Iris pigment epithelial cell (primary cell): ENCODE measurements at places on chromosomes 1 and 21.
A peak's percentile ranks its signal among the peaks of the same experiment; 100 is the strongest.

DNA sequence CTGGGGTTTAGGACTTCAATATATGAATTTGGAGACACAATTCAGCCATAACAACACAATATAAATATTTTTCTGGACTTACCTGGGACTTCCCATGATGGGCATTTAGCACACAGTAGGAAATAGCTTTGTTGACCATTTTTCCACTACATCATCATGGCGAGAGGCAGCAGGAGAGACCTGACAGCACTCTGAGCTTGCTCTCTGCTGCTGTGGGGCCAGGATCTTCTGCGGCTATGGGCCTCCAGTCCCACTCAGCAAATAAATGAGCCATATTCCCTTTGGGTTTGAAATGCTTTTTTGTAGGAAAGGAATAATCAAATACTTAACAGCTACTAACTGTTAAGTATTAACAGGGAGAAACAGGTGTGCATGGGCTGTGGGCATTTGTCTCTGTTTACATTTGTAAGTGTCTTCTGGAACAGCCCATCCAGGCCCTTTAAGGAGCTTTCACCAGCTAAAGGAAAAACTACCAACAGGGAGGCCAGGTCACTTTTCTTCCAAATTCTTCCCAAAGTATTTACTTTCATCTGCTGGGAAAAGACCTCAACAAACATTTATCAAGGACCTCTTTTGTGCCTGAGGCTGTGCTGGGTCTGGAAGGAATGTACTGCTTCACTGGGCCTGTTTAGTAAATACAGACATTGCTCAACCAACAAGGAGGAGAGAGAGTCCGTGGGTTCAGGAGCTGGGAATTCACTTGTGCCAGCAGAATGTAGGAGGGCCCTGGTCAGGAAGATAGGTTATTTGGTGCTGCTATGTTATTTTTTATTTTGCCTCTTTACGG lies 133.2 kb downstream of the LRIG2 start:
- no peak for DNase-seq

DNA sequence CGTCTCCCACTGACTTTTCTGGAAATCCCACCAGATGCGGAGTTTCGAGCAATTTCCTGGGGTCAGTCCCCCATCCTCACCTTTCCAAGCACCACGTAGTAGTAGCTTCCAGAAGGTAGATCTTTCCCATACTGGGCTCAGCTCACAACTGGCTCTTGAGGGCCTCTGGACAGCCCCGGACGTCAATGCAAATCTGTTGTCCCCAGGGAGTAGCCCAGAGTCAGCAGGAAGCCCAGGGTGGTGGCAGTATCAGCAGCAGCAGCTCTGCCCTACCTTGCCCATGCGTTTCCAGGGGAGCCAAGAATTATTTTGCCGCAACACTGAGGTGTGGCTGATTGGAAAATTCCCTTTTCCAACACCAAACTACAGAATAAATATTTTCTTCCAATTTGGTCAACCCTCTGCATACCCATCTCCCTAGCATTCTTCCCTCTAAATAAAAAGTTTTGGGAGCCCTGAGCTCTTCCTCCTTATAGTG lies 70.3 kb downstream of the CD46 start:
- DNase-seq: no peak

DNA sequence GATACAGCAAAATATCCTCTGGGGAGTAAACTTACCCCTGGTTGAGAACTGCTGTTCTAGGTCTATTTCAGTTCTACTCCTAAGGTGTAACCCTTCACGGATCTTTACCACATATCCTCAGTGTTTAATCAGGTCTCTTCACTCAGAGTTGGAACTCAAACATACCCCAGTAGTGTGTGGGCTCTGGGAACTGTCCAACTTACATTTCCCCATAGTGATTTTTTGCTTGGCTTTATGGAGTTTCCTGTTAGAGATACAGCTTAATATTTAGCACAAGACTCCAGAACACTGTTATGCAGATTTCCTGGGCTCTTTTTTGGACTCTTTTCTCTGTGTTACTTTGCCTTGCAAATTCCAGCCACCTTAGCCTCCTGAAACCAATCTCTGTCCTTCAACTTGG lies 26.7 kb upstream of the LIN9 start:
- DNase-seq: no peak

- DNase-seq: no peak
These were observed 199.4 kb upstream of the HMCN1 start for GRCh38 chr1:185534801-185535200.

DNA sequence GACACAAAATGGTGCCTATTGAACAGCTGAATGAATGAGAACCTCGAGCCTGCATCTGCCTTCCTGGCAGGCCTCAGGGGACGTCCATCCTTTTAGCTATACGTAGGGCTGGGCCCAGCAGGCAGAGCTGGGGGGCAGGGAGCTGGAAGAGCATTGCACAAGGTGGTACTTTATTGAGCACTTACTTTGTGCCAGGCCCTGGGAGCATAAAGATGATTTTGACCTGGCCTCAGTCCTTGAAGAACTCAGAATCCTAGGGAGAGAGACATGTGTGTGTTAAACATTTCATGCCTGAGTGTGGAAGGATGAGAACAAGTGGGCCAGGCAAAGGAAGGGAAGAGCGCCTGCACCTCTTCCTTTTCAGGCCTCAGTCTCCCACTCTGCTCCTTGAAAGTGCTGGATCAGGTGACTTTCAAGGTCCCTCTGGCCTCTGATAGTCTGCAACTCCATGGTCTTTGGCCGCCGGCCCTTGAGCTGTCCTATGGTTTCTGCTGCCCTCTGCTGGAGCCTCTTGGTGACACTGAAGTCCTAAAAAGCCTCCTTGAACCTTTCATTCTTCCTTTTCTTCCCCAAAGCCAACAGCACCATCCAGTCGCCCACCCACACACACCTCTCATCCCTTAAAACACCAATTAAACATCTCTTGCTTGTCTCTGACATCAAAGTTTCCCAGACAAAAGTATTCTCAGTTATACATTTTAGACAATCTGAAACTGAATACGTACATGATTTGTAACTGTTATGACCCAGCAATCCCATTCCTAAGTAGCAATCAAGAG lies 3.5 kb upstream of the PEAR1 start:
- DNase-seq: peak; percentile 76

DNA sequence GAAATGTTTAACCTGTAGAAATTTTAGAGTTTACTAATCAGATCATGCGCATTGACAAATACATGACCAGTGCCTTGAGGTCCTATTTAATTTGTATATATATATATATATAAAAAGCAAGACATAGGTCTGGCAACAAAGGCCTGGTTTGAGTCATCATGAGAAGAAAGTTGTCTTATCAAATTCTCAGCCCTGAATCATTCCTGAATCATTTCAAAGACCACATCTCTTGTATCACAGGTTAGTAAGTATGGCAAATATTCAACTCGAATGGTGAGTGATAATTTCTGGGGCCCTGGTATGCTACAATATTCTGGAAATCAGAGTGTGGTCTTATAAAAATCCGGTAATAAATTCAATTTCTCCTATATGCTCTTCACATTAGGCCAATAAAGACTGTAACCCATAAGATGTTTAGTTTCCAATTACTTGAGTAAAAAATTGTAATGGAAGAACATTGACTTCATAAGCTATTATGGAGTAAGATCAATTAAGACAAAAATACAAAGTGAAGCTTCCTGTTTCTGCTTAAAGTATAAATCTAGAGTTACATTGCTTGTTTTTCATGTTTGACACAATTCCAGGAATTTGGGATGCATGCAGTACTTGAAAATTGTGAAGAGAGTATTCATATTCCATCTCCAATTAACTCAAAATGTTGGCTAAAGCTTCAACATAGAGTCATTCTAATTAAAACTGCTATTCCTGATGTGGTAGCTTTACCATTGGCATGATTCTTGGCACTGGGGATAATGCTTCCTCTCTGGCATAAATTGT lies 309.4 kb downstream of the BRINP3 start:
- peak; percentile 96 for DNase-seq

GRCh38 chr1:201466492-201466891 lies 2.5 kb downstream of the PHLDA3 start:
- no peak for DNase-seq

DNA sequence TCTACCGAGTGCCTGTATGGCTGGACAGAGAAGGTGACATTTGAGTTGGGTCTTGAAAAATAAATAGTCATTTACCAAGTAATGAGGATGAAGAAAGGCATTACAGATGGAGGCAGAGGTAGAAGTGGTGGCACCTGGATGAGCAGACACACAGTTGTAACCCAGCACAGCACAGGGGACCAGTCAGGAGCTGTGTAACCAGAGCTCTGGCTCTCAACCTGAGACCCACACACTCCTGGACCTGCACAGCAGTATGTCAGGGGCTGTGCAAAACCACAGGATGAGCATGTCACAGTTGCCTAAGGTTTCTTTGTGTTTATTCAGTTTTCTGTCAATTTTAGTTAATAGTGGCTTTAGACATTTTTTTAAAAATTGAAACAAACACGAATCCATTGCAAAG lies 11.3 kb upstream of the MCOLN3 start:
- DNase-seq: no peak

DNA sequence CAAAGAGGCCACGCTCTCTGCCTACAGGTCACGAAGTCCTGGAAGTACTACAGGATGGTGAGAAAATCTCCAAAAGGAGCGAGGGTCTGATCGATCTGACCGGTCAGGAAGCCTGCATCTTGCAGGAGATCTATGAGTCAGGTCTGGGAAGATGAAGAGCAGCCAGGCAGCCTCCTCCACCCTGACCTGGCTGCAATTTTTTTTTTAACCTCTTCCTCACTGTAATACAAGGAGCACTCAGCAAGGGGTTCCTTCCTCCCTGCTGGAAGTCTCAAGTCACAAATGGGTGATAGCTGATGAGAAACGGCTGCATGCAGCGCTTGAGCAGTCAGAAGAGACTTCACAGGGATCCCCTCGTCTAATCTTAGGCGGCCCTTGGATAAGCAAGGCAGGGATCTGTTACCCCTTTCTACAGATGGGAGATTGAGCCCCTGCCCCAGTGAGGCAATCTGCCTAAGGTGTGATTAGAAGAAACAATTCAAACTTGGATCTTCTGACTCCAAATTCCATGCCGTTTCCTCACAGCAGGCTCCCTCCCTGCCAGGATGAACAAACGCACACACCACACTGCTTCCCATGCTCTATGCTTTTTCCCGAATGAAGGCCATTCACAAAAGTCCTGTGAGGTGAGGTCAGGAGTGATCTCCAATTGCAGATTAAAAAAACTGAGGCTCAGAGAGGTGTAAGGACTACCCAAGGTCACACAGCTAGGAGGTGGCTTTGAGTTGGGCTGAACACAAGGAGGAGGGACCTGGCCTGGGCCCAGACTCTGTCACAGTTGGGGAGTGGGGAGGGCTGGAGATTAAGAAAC lies 48.3 kb downstream of the ECE1 start:
- DNase-seq: no peak

GRCh38 chr21:36212513-36212780 lies 55.8 kb downstream of the DOP1B start:
- DNase-seq: no peak

DNA sequence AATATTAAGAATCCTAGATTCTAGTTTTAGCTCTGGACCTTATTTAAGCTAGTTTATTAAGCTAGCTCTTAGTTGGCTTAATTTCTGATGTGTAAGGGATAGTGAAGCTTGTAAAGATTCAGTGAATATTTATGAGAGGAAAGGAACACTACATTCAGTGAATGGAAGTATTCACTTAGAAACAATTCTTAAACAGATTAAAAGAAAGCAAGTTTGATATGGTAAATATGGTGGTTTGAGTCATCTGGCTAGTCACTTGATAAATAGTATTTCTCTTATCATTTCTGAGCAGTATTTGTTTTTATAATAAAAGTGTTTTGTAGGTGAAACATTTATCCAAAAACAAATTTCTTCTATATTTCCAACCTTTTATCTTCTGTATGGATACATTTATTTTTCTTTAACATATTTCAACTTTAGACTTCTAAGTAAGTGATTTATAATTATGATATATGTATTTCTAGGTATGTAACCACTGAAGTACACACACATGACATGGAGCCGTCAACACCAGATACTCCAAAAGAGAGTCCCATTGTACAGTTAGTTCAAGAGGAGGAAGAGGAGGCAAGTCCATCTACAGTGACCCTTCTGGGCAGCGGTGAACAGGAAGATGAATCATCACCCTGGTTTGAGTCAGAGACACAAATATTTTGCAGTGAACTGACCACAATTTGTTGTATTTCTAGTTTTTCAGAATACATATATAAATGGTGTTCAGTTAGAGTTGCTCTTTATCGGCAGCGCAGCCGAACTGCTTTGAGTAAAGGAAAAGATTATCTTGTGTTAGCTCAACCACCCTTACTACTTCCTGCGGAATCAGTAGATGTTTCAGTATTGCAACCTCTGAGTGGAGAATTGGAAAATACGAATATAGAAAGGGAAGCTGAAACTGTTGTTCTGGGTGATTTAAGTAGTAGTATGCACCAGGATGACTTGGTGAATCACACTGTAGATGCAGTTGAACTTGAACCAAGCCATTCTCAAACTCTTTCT lies 55.6 kb downstream of the SUCO start:
- DNase-seq: peak; percentile 95

DNA sequence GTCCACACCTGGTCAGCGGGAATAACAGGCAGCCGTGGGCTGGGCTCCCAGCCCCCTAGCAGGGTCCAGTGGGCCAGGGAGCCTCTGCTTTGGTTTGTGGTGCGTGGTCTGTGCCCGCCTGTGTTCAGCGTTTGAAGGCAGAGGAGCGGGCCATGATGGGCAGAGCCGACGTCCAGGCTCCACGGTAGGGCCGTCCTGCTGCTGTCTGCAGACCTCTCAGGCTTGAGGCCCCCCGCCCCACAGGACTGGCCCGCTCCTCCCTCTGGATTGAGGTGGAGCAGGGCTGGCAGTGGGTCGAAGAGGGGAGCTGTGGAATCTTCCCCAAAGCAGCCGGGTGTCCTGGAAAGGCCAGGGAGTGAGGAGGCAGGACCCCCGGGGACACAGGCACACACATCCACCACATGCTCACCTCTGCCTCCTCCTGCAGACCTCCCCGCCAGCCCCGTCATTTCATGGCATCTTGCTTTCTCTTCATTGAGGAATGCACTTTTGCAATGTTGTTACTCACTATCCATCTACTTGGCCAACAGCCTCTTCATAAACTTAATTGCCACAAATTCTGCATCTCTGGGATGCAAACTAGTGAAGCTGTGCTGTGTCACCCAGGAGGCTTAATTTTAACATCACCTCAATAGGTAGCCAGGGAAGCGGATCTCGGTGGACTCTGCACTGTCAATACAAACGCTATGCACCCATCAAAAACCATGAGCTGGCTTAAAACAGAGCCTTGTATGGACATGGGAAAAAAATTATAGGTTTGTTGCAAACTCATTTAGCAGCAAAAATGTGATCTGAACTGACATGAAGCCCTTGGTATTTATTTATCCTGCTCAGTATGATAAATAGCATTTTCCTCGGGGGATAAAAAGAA lies 85.9 kb downstream of the PDE9A start:
- peak; percentile 38 for DNase-seq

GRCh38 chr1:177209357-177209756 lies 38.6 kb downstream of the BRINP2 start:
- peak; percentile 99 for DNase-seq

GRCh38 chr21:33029975-33030461 lies 4.3 kb downstream of the OLIG2 start:
- DNase-seq: no peak
